ENCODE measurements at places on chromosomes 13 and 19.

DNA sequence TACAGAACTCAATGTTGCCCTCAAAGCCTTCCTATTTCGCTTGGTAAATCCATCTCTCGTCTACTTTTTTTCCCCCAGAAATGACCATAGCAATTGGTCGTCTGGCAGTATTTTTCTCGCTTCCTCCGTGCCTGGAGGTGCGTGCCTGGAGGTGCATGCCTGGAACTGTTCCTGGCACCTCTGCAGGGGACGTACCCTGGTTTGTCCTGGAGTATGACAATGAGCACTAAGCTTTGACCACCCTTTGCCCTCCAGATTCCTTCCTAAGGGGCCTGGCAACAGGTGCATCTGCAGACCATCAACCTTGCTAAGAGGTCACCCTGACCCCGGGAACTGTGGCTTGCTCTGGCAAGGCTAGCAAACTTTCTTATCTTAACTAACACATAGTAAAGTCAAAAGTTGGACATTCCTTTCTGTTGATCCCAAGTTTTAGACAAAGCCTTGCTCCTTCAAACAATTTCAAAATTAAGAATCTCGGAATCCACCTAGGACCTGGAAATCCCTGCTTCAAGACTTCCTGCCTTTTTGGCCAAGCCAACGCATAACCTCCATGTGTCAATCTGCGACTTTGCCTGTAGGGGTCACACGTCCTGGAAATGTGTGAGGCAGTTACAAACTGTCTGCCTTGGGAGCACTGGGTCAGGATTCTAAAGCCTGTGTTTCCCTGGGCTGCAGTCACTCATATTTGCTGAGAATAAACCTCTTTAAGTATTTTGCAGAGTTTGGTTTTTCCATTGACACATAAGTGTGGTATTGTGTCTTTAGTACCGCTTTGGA, 28.8 kb upstream of the TUBGCP3 start:
- peak; percentile 9 for DNase-seq

- DNase-seq = no peak
Measured at GRCh38 chr19:18045307-18046050, 37.5 kb downstream of the ARRDC2 start.

- DNase-seq = no peak
Measured at GRCh38 chr19:28614634-28615545, 598.1 kb downstream of the UQCRFS1 start.

GRCh38 chr13:97003071-97003470, 8.8 kb upstream of the OXGR1 start:
- no peak for DNase-seq

DNA sequence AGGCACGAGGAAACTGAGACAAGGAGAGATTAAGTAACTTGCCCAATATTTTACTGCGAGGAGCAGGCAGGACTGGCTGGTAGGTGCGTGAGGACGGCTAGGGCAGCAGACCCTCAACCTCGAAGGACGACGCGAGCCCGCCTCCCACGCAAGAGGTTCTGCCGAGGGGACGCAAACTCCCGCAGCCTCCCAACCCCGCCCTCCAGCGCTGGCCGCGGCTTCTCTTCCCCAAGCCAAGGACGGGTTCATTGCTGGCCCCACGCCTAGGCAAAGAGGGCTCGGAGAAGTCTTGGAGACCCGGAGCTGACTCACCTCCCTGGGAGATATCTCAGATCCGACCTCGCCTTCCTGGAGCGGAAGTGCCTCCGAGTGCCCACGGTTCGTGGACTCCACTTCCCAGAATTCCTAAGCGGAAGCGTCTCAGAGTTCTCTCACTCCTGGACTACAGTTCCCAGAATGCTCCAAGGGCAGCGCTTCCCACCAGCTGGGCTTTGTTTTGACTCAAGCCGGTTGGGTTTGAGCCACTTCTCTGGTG, at the start of gene ZNF235:
Gene ZNF235, minus strand, starts transcription at position 367 of the 535 bp plus-strand sequence. CDS start 1,621 bp downstream, outside the sequence.
- peak; percentile 68 for DNase-seq

GRCh38 chr13:56015919-56016318, 1124.8 kb upstream of the PRR20A start:
- no peak for DNase-seq

GRCh38 chr19:41995959-41996797, 2.1 kb upstream of the ATP1A3 start:
- DNase-seq = no peak

GRCh38 chr19:498977-499623, 2.8 kb downstream of the MADCAM1 start:
- DNase-seq = no peak

DNA sequence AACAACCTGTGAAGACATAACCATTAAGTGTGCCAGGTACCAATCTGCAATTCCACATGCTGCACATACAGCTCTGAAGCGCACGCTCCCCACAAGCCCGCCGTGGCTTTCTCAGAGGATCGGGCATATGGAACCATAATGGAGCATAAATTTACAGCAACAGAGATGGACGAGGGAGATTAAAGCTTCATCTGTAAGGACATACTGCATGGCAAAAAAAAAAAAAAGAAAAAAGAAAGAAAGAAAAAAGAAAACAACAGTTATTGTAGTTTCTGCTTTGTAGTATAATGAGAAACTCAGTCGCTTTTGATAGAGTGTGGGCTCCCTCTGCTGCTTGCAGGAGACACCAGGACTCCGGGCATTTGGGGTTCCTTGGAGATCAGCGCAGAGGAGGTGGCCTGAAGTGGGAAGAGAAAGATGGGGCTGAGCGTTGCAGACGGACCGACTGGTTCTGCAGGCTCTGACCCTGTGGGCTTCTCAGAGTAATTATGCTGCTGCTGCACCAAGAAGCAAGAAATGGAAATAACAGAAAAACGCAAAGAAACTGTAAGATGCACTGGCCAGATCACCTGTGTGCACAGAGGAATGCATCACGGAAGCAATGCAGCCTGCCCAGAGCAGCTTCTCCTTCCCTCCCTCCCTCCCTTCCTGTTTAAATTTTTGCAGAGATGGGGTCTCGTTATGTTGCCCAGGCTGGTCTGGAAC, 10.8 kb upstream of the PDCD5 start:
- peak; percentile 53 for DNase-seq

GRCh38 chr13:97133554-97133953, 88.6 kb upstream of the MBNL2 start:
- DNase-seq = no peak

GRCh38 chr19:18644196-18645034, 7.6 kb downstream of the KLHL26 start:
- DNase-seq = no peak

DNA sequence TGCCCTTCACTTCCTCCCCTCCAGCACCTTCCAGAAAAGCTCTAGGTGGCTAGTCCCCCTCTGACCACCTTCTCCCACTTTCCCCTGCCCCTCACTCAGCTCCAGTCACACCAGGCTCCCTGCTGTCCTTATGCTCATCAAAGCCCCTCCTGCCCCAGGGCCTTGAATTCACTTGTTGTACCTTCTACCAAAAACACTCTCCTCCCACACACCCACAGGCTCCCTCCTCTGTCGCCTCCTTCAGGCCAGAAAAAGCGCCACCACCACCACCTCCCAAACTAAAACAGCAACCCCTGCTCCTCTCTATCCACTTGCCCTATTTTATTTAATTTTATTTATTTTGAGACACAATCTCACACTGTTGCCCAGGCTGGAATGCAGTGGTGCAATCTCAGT, 4.8 kb upstream of the CEACAM16 start:
- DNase-seq = peak; percentile 23

GRCh38 chr13:97231118-97231828, 9.1 kb downstream of the MBNL2 start:
- DNase-seq = no peak

- DNase-seq = no peak
Measured at GRCh38 chr19:4374498-4375163, 25.7 kb downstream of the SH3GL1 start.

DNA sequence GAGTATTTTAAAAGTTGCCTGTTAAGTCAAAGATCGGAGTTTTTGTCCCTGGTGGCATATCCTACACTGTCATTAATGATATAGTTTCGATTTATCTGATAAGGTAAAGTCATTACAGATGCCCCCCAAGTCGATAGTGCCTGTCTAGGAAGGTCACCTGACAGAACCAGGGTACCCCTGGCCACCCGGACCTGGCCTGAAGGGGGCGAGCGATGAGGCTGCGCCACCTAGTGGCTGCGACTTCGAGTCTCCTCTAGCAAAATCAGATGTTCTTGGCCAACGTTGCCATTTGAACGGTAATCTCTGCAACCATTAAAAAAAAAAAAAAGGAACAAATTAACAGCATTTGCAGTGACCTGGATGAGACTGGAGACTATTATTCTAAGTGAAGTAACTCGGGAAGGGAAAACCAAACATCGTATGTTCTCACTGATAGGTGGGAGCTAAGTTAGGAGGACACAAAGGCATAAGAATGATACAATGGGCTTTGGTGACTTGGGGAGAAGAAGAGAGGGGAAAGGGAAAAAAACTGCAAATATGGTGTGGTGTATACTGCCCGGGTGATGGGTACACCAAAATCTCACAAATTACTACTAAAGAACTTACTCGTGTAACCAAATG, 565.1 kb downstream of the LIG4 start:
- DNase-seq = no peak

DNA sequence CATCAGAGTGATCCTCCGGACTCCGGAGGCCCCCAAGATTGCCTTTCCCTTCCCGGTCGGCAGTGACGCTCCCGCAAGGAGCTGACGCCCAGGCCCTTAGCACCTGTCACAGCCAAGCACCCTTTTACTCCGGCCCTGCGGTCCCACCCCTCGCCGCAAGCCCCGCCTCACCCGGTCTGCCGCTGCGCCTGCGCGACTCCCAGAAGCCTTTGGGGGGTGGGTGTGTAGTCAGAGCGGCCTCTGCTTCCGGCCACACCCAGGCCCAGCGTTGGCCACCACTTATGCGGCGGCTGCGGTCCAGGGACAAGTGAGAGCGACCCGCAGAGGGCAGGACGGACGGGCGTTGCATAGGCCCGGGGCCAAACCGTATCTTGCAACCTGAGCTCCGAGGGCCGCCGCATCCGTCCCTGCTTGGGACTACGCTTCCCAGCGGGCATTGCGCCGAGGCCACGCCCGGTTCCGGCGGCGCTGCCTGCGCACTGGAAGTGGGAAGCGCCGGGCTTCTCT, 441 bp upstream of the ZFP28 start:
- peak; percentile 89 for DNase-seq

DNA sequence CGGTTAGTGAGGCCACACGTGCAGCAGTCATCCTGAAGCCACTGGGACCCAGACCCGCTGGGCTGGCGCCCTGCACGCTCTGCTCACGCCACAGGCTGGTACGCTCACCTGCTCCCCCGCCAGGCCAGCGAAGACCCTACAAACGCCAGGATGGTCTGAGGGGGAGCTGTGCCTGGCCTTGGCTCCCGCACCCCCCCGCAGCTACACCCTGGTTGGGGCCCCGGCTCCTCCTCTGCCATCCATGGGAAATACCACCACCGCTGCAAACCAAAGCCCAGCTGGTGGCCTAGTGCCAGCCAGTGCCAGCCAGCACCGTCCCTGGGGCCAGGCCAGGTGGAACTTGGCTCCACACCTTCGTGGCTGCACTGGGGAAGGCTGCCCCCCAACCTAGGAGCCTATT, 23.3 kb upstream of the CACTIN start:
- no peak for DNase-seq
